Renal cortical epithelial cell (primary cell): ENCODE measurements at places on chromosomes 4 and X.
A peak's percentile ranks its signal among the peaks of the same experiment; 100 is the strongest.

DNA sequence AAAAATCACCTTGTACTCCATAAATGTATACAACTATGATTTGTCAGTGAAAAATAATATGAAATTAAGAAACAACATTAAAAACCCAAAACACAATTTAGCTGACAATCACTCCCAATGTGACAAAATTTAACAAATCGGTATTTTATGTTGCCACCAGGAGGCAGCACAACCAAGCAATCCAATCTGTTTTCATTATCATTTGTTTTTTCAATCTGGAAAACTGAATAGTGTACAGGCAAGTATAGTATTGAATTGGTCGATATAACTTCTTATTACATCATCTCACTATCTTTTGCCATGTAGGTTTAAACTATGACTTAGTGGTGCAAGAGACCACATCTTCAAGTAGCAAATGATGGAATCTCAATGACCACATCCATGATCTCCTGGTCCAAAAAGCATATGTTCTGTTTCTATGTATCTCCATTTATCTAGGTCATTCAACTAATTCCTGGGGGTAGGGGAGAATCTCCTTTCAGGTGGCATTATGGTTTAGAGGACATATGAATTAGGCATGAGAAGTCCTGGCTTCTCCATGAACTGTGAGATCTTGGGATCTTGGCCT, 112.9 kb upstream of the AGA start:
- DNase-seq, result peak; percentile 32

DNA sequence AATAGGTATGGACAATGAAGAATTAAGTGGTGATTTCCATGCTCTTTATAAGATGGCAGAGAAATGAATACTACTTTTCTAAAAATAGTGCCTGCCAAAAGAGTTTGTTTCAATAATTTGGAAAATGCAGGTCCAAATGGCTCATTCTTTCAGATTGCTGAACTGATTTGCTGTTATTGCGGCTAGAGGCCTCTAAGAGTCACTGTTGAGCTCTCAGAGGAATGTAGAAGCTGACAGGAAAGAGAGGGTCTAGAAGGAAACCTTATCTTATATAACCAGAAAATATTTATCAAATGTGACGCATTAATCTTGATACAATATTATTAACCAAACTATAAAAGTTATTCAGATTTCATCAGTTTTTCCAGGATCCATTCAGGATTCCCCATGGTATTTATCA, 65.7 kb upstream of the PAGE1 start:
- peak; percentile 1 for DNase-seq

DNA sequence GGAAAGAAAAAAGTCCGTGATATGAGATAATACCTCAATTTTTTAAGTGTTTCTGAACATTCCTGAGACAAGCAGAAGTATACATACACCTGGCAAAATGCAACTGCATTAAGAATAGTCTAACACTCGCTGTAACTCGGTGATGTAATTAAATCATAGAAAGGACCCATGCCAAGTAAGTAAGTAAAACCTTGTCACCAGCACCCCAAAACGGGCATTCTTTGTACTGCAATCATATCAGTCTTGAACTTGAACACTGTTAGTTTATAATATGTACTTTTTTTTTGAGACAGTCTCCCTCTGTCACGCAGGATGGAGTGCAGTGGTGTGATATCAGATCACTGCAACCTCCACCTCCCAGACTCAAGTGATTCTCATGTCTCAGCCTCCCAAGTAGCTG, 47.4 kb downstream of the SMIM14 start:
- DNase-seq, result peak; percentile 29

GRCh38 chr4:145351162-145351561, 130.5 kb upstream of the SMAD1 start:
- no peak for DNase-seq

DNA sequence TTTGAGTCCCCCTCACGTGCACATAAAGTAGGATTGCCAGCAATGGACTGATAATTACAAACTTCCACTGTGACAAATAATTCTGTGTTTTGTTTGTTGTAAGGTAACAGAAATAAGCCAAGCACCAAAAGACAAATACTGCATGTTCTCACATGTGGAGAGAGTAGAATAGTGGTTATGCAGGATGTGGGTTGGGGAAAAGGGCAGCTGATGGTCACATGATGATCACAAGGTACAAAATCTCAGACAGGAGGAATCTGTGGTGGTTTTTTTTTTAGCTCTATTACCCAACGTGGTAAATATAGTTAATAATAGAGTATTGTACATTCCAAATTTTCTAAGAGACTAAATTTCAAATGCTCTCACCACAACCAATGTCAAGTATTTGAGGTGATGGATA, 182.3 kb downstream of the BANK1 start:
- DNase-seq, result peak; percentile 15

DNA sequence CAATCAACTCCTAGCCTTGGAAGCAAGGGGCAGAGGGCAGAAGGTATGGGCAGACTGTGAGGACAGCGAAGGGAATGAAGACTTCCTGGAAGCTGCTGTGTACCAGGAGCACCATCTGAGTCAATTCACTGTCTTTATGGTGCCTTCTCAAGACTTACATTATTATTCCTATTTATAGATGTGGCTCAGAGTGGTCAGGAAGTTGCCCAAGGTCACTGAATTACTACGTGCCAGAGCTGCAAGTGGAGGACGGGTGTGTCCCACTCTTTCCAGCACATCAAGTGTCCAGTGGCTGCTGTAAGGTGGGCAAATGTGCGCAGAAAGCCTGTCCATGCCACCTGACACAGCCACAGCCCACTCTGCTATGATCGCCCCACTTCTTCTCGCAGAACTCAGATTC, 32.0 kb downstream of the SMPX start:
- DNase-seq, result no peak

GRCh38 chr4:107058828-107059227, 22.7 kb upstream of the DKK2 start:
- peak; percentile 13 for DNase-seq

DNA sequence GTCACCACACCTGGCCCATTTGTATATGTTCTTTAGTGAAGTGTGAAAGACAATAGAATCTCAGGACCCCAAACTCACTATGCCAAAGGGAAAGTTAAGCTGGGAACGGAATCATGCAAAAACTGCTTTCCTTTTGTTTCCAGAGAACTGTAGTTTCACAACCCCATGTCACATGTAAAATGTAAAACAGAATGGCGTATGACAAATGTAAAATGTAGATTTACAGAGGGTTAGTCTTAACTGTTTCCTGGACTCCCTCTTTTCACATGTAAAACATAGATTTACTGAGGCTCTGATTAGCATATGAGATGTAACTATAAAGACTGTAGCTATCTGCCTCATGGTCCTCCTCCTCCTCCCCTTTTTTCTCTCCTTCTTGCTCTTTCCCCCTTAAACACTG, 66.3 kb downstream of the ABLIM2 start:
- DNase-seq, result no peak

GRCh38 chr4:147833254-147833653, 101.4 kb downstream of the ARHGAP10 start:
- peak; percentile 88 for DNase-seq

GRCh38 chr4:129167640-129168260, 71.8 kb downstream of the C4orf33 start:
- DNase-seq, result peak; percentile 33

DNA sequence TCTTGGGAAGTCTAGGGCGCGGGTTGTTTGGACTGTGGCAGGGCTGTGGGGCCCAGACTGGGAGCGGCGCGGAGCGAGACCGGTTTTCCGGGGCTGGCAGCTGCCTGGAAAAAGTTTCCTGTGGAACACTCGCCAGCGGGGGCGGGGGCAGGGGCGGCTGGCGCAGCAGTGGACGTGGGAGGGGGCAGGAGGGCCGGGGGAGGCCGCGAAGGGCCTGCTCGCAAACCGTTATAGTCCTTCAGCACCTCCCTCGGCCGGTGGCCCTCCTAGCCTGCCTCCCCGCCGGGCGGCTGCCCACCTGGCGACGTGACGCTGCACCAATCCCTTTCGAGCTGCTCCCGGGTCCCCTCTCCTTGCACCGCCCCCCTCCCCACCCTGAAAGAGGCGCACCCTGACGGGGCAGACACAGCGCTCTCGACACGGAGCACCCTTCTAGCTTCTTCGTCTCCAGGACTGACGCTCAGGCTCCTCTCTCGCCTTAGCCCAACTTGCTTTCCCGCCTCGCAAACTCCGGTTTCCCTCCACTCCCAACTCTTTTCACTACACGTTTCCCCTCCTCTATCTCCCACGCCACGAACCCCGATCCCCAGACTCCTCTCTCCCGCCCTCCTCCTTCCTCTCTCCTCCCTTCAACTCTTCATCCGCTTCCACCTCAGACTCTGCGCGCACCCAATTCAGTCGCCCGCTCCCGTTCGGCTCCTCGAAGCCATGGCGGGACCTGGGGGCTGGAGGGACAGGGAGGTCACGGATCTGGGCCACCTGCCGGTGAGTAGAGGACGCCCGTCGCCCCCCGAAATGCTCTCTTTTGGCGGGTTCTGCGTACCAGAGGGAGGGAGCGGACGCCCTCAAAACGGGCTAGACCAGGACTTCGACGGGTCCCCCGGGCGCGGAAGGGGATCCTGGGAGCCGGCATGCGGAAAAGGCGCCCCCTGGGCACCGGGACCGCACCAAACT, at the start of gene NRK:
Gene NRK, plus strand, starts transcription at position 402 of the 954 bp plus-strand sequence. Its CDS starts 307 bp downstream, at position 709.
- no peak for DNase-seq

DNA sequence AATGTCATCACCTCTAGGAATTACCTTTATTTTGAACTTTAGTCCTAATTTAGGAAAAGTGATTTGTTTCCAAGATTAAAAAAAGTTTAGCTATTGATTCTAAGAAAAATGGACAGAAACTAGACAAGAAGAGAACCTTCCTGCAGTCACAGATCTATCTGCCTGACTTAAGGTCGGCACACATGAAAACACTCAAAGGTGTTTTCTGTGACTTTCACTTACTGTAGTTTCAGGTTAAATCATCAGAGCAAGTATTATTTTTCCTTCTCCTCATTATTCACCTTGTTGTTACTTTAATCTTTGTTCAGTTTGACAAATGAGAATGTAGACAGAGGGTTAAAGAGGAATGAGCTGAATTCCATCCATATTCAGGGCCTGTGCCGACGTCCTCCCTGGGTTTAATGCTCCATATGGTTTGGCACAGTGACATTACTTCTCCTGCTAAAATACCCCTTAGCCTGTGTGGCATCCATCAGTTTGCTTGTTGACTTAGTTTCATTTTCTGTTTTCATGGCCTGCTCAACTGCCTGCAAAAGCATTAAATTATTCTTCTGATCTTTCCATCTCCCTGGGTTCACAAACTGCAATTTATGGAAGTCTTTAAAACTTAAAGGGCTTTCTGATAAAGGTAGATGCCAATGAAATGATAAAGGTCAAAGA, 352.7 kb downstream of the NKX6-1 start:
- DNase-seq, result no peak

GRCh38 chr4:155529716-155530115, 136.9 kb upstream of the GUCY1A1 start:
- DNase-seq, result no peak

DNA sequence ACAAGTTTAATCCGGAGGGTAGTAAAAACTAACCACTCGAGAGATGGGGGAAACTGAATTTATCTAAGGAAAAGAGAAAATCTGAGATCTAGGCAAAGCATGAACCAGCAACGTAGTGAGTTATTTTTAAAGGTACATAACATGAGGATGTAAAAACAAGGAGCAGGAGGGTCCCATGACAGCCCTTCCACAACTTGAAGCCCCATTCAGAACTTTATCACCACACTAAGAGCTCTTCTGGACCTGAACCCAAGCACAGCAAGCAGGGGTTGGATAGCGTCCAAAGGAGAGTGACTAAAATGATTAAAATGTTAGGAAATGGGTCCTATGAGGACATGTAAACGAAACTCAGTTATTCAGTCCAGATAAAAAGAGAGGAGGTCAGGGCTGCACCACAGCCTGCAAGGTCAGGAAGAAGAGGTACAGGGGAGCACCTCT, 16.2 kb downstream of the SH3RF1 start:
- DNase-seq, result peak; percentile 91

DNA sequence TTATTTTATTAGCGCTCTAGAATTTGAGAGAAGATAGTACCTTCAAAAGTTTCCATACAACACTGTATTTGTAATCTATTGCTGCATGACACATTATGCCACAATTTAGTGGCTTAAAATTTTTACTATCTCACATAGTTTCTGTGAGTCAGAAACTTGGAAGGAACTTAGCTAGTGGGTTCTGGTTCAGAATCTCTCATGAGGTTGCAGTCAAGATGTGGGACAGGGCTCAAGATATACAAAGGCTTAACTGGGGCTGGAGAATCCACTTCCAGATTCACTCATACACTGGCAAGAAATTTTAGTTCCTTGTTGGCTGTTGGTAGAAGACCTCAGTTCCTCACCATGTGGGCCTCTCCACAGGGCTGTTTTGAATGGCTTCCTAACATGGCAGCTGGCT, 11.5 kb upstream of the C4orf54 start:
- DNase-seq, result peak; percentile 18

GRCh38 chr4:143285696-143286437, 50.8 kb upstream of the GAB1 start:
- DNase-seq, result no peak

GRCh38 chr4:15799701-15800100, 21.6 kb downstream of the CD38 start:
- no peak for DNase-seq

- DNase-seq, result peak; percentile 93
These were observed 46.5 kb downstream of the RELL1 start for GRCh38 chr4:37639551-37640285.
